ENCODE measurements at places on chromosomes 4 and X.

- peak; percentile 34 for DNase-seq
Observed at GRCh38 chrX:97399400-97399799, 515.7 kb downstream of the RPA4 start.

DNA sequence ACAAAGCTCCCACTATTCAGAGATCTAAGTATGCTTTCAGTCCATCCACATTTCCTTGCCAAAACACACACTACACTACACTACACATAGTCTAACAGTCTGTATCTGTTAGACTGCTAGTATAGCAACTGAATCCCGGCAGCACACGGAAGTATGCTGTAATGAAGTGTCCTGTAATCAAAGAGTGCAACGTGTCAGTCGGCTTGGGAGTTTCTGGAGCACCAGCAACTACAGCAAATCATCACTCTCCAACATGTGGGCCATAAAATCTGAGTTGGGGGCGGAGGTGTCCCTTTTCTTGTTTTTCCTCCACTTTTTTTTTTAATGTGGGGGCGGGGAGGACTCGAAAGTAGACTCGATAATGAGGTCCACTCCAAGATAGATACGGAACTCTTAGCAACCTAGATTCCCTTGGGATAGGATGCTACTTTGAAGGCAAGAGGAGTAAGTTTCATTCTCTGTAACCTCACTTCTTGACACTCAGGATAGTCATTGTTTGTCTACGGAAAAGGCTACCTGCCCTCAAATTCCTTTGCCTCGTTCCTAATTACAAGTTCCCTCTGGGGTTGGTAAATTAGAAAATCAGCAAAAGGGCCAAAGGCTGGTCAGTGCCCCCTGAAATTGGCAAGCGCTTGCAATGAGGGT lies 722 bp downstream of the SLC10A7 start:
- peak; percentile 56 for DNase-seq

DNA sequence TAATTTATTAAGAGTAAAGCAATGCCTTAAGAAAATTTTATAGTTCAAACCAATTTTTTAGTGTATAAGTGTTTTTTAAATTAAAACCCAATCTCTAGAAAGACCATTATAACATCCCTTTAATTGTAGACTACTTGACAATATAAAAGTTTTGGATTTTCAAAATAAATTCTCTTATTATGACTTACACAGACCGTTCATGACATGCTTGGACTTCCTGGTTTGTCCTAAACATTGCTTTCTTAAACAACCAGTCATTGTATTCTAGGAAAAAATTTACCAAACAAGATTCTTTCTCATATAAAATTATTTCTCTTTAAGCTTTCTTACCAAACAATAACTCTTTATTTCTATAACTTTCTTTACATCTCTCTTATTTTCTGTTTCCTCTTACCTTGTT lies 49.0 kb upstream of the CXorf51A start:
- no peak for DNase-seq

DNA sequence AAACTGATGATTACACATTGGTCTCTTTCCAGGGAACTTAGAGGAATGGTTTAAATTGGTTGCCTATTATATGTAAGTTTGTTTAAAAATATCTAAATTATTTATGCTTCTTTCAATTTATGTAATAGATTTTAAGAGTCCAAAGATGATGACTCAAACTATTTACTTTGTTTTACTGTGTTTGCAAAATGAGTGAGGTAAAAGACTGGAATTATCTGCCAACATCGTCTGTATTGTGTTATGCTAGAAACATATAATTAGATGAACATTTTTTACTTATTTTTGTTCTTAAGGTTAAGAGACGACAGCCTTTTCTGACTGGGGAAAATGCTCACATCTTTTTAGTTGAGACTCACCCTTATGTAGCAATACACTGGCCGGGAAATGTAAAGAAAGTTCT lies 51.1 kb upstream of the SYTL5 start:
- DNase-seq: no peak

DNA sequence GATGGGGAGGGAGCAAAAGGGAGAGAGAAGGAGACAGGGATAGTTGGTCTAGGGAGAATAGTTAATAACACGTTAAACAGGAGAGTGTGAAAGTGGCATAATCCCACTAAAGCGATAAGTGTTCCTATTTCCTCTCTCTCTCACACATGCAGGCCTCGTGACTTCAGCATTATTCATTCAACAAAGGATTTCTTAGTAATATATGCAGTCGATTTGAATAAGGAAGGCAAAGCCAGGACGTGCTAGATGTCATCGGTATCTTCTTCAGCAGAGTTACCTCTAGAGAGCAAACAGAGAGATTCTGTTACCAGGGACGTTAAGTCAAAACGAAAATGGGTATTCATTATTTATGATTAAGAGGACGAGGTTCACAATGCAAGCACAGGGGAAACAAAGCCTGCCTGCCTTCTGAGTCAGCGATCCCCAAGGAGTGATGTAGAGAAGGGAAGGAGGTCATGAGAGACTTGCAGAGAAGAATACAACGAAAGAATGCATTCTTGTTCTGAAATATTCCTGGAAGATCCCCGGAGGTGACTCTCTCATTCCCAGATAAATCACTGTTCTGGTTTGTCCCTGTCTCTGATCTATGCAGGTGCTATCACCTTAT lies 1048.4 kb downstream of the NLGN4X start:
- DNase-seq: no peak
